ENCODE measurements at places on chromosomes 2 and 18.

GRCh38 chr2:63642946-63643345 lies 54.2 kb downstream of the MDH1 start:
- no peak for DNase-seq

- DNase-seq: peak; percentile 50
These were observed 572 bp downstream of the INPP4A start for GRCh38 chr2:98445177-98445682.

GRCh38 chr2:64865073-64865830 lies 123.9 kb upstream of the SLC1A4 start:
- peak; percentile 72 for DNase-seq

- no peak for DNase-seq
These were observed 42.6 kb downstream of the STK17B start for GRCh38 chr2:196128749-196129148.

DNA sequence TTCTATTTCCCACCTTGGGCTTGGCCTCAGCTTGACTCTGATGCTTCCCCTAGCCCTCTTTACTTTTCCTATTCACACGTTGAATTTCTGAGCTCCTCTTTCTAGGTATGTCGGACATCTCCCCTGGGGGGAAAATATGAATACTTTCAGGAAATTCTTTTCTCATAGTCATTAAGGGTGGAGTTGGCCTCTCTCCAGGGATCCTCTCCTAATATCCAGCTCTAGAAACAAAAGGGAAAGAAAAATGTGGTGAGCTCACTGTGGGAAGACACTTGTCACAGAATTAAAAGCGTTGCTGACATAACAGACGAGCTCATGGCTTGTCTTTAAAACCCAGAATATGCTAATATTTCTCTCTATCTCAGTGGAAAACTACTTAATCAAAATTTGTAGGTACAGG lies 132.7 kb upstream of the MEX3C start:
- no peak for DNase-seq

DNA sequence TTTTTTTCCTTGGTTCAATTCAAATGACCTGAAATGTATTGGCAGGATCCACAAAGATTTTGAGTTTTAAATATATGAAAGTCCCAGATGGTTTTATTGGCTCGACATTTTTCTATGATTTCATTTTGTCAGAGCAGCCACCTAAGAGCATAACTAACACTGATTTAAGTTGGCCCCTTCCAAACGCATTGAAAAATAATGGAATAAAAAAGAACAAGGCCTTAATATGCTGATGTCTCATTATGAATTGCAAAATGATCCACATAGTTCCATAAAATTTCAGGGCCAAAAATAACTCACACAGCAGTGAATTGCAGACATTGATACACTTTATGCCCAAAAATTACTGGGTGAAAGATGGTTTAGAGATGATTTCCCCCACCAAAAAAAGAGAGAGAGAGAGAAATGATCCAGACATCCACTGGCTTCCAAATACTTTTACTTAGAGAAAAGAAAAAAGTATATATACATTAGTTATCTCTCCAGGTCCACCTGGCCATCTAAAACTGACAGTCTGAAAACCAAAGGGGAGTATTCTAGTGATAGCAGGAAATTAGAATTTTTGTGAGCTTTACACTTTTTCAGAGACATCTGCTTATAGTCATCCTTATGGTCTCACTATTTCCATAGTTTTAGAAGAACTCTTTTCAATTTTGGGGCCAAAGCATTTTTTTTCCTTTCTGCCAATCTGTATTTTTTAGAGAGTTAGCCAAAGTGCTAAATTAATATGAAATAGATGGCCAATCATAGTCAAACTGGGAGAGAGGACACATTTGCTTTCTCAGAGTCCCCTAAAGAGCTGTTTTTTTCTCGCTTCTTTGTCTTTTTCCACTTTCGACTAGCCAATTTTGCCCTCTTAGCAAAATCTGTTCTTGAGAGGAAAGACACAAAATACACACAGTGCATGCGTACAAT lies 213.5 kb upstream of the RND3 start:
- DNase-seq: no peak

GRCh38 chr2:149586063-149586462 lies 1.5 kb downstream of the MMADHC start:
- DNase-seq: no peak

GRCh38 chr2:169328785-169329184 lies 33.5 kb downstream of the LRP2 start:
- DNase-seq: no peak

- no peak for DNase-seq
These were observed 41.9 kb downstream of the KCNJ3 start for GRCh38 chr2:154740361-154740760.

DNA sequence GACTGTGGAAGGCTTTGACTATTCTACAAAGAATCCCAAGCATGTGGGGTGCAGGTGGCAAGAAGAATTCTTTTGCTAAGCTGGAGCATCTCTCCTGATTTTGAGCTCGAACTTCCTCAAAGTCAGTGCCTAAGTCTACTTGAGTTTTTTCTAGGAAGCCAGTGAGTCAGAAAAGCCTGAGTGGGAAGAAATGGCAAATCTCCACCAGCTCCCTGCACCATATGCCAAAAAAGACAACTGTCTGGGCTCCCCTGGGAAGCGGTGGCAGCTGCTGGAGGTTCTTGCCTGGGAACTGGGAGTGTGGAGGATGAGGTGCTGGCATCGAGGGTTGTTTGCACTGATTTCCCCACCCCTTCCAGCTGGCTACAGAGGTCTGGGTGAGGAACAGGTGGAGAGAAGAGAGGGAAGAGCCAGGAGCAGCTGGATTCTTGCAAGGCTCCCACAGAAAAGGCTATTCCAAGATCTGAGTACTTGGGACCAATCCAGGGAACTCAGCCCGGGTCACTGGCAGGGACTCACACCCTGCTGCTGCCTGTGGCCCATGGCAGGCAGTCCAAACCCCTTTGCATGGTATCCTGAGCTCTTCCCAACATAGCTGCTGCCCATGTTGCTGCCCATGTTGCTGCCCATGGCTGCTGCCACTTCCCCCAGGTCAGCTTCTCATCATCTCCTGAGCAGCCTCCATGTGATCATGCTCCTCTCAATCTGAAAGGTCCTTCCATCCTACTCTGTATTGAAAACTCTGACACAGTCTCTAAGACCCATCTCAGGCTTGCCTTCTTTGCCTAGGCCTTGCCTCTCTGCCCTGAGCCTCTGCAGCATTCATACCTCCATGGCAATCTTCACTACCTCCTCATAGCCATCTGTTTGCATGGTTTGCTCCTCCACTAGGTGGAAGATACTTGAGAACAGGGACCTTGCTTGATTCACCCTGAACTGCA lies 128.3 kb upstream of the SPATS2L start:
- no peak for DNase-seq

DNA sequence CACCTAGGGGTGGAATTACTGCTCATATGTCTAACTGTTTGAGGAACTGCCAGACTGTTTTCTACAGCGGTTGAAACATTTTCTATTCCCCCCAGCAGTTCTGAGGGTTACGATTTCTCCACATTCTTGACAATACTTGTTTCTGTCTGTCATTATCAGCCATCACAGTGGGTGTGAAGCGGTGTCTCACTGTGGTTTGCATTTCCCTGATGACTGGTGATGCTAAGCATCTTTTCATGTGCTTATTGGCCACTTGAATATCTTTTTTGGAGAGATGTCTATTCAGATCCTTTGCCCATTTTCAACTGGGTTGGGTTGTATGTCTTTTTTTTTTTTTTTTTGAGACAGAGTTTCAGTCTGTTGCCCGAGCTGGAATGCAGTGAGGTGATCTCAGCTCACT lies 63.0 kb downstream of the ADNP2 start:
- DNase-seq: no peak
